Hair follicular keratinocyte (primary cell): ENCODE measurements at places on chromosomes 13 and 19. TPM values are rescaled to one million over a fixed set of nuclear protein-coding genes. Genes with fewer than 3 reads are reported as not detected.

LILRB4 gene
- total RNA-seq, result not detected in 2 replicates

GPR12 gene
- not detected in 2 replicates for total RNA-seq

APLP1 gene
- total RNA-seq, result 0.42 and 2.0 TPM in 2 replicates

ZNF726 gene
- 1.6 TPM in 2 replicates for total RNA-seq

CYP4F11 gene
- total RNA-seq, result 1.7 and 3.7 TPM in 2 replicates

ZNF175 gene
- total RNA-seq, result 2.4 and 4.8 TPM in 2 replicates

PTGIR gene
- 0.04 and 1.6 TPM in 2 replicates for total RNA-seq

RNF113B gene
- total RNA-seq, result not detected in 2 replicates

ZNF442 gene
- 0.61 and 2.9 TPM in 2 replicates for total RNA-seq

RHPN2 gene
- 2.8 and 2.9 TPM in 2 replicates for total RNA-seq

PTPRH gene
- 0.08 and 0.57 TPM in 2 replicates for total RNA-seq

EXOC3L2 gene
- total RNA-seq, result 0.38 and 2.0 TPM in 2 replicates

NTF4 gene
- 4.9 and 5.7 TPM in 2 replicates for total RNA-seq

ARRDC5 gene
- not detected in 2 replicates for total RNA-seq

LILRA2 gene
- total RNA-seq, result not detected in 2 replicates

TDRD12 gene
- total RNA-seq, result 0.47 and 1.9 TPM in 2 replicates

MEIOSIN gene
- total RNA-seq, result not detected in 2 replicates

MRI1 gene
- 35.5 and 38.2 TPM in 2 replicates for total RNA-seq

C1QTNF9 gene
- not detected in 2 replicates for total RNA-seq

TEAD2 gene
- 19.2 and 20.5 TPM in 2 replicates for total RNA-seq

KBTBD6 gene
- total RNA-seq, result 6.3 and 6.8 TPM in 2 replicates

PEAK3 gene
- not detected in 2 replicates for total RNA-seq

CABP5 gene
- not detected in 2 replicates for total RNA-seq

ZNF577 gene
- 1.6 TPM in 2 replicates for total RNA-seq

CAMSAP3 gene
- total RNA-seq, result 4.2 and 5.1 TPM in 2 replicates

CRX gene
- not detected in 2 replicates for total RNA-seq

GPC6 gene
- total RNA-seq, result 2.7 and 4.7 TPM in 2 replicates

CCL25 gene
- not detected in 2 replicates for total RNA-seq

MRPL34 gene
- total RNA-seq, result 46.9 and 81.8 TPM in 2 replicates

FUT1 gene
- total RNA-seq, result 7.3 and 11.6 TPM in 2 replicates

PRSS57 gene
- total RNA-seq, result not detected in 2 replicates

GPC5 gene
- not detected in 2 replicates for total RNA-seq

SIGLEC9 gene
- not detected in 2 replicates for total RNA-seq

SIX5 gene
- 10.8 and 14.8 TPM in 2 replicates for total RNA-seq
